ENCODE measurements at places on chromosomes 5 and 9. TPM values are rescaled to one million over a fixed set of nuclear protein-coding genes. Genes with fewer than 3 reads are reported as not detected.

The GPR151 gene
- total RNA-seq = not detected

The TMEM252 gene
- total RNA-seq = not detected

The FOXD4L4 gene
- 0.14 TPM for total RNA-seq

The CYLC2 gene
- not detected for total RNA-seq

The SLC27A4 gene
- 68.4 TPM for total RNA-seq

- no peak for DNase-seq
These were observed 25.7 kb downstream of the SLC12A7 start for GRCh38 chr5:1086137-1086536.

- DNase-seq = no peak
These were observed 22.3 kb upstream of the HMCN2 start for GRCh38 chr9:130243015-130243881.

GRCh38 chr5:80990527-80990926 lies 30.4 kb downstream of the RASGRF2 start:
- DNase-seq = peak; percentile 27

DNA sequence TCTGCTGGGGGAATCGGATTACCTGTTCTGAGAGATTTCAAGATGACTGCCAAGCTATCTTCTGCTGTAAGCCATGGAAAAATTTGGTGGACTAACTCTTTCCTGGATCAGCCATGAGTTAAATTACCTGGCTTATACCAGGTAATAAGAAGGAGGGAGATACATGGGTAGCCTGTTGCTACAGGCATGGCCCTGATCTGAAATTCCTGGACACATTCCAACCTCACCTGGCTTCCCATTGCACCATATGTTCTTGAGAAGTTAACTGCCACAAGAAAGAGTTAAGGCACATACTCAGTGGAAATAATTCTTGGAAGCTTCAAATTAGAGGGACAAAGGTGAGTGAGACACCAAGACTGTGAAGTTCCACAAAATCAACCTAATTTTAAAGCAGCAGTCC lies 371.3 kb downstream of the ACTL7B start:
- no peak for DNase-seq

- no peak for DNase-seq
These were observed 164.9 kb upstream of the SEMA6A start for GRCh38 chr5:116739571-116739970.

DNA sequence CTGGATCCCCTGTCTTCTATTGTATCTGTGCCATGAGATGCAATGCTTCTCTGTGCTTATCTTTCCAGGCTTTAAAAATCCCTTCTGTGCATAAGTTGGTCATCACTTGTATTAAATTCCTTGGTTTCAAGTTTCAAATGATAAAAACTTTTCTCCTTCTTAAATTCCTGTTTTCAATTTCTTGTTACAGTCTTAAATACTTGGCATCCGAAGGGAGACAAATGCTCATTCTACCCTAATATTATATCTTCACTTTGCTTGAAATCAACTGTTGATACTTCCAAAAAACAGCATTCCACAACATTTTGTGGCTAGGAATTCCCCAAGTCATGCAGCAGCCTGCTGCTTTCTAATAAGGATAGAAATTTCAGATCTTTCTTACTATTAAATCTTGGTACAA lies 413.2 kb upstream of the ACTBL2 start:
- DNase-seq = no peak

GRCh38 chr5:64685866-64686265 lies 4.4 kb upstream of the SHISAL2B start:
- DNase-seq = no peak

DNA sequence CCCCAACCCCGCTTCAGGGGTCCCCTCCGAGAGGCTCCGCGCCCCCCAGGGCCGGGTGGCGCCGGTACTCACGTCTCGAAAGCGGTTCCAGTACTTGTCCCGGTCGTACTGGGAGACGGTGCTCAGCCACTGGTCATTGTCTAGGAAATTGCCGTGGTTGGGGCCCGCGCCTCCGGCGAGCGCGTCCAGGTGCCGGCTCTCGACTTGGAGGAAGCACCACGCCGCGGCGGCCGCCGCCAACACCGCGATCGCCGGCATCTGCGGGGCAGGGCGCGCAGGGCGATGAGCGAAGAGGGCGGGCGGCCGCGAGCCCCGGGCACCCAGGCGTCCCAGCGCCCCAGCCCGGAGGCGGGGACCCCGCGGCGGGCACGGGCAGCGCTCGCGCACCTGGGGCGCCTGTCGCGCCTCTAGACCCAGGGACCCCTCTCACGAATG lies 808 bp downstream of the SPOCK1 start:
- DNase-seq = no peak

DNA sequence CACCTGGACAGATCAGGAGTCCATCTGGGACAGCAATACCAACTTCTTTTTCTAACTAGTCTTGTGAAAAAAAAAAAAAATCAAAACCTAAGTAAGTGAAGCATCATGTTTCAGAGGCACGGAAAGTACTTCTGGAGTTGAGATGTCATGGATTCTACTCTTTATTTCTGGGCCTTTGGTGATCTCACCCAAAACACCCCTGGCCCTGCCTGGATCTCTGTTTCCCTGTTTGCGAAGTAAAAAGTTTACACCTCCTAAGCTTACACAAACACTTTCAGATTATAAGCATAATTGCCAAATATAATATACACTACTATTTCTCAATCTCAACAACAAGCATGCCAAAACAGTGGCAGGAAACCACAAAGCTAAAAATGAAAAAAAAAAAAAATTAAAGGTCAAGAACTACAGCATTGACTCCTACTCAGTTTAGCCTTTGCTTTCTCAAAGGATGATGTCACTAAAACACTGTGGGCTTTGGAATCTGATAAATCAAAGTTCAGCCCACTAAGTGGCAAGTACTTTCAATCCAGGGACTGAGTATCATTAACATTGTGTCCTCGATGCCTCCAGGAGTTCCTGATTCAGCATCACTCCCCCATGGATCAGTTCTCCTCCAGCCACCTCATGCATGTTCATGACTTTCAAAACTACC lies 291.9 kb downstream of the NFIB start:
- DNase-seq = peak; percentile 36

GRCh38 chr9:133942206-133942975 lies 49.7 kb downstream of the VAV2 start:
- no peak for DNase-seq

DNA sequence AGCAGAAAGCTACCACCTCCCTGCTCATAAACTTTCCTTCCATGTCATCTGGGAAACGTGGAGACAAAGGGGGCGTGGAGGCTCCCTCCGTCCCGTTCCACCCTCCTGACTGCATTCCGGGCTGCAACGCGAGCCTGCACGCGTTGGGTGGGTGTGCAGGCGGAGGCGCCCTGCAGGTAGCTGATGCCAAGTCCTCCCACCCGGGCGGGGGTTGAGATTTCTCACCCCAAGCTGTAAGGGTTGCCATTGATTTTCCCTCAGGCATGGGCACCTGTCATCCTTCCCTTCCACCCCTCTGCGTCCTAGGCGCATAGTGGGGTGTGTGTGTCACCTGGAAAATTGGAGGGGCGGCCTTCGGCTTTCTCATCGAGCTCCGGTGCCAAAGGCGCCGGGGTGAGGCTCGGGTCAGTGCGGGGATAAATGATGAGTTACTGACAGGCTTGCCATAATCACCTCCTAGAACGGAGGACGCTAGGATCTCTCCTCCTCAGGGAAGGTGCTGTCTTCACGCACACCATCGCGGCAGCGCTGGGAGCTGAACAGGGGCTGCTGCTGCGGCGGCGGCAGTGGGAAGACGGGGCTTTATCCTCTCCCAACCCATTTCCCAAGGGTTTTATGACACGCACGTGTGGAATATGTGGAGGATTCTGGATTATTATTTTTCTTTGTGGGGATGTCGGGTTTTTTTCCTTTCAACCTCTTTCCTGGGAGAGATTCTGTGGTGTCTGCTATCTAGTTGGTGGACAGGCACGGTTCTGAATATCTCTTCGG lies 973 bp downstream of the PLPPR1 start:
- DNase-seq = peak; percentile 28

DNA sequence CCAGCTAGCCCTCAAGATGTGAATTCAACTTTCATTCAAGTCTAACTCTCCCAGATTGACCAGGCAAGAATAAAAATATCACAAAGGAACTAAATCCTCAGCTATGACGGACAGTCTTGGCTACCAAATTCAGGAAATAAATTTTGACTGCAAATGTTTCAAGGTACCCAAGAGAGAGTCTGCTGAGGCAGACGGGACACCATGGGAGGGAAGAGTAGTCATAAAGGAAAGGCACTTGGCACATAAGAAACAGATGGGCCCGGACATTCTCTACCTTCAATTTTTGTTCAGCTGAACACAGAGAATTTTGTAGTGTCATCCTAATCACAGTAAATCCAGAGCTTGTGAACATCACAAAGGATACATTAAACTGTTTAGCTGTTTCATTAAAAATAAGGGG lies 390.0 kb downstream of the DTWD2 start:
- DNase-seq = no peak

DNA sequence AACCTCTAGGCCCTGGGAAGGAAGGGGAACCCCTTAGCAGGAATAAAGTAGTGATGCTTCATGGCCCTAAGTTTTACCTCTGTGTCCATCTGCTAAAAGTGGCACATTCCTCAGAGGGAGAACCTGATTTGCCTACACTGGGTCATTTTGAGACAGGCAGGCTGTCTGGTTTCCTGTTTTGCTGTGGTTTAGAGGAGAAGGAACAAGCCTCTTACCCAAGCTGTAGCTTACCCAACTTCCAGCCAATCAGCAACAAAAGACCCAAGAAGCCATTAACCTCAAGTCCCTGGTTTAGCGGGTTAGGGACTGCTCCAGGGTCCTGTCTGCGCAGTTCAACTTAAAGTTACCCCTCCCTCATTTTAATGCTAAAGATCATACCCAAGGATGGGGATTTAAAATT lies 411.0 kb downstream of the MAT2B start:
- DNase-seq = peak; percentile 11

DNA sequence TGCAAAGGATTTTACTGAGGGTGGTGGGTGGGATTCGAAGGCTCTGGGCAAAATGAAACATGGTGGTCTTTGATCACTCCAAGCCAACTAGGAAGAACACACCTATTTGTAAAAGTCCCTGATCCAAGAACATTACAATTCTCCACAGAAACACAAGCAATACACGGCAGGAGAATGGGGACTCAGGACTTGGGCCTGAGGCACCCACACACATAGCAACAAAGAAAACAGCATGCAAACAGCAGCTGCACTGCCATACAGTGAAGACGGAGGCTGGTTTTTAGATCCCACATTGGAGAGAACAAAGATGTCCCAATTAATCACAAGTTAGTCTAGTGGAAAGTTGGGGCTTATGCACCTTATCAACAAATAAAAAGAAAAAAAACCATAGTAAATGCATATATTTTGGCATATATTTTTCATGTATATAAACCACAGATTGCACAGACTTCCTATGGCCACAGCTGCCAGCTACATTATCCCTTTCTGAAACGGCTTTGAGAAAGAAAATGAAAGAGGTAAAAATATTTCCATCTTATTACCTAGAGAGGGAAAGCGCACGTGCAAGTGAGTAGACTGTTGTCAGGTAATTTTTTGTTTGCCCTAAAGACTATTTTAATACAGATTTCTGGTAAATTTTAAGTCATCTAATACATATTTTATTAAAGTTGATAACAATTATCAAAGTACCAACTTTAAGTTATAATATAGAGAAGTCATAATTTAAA lies 410.9 kb downstream of the BNC2 start:
- no peak for DNase-seq

DNA sequence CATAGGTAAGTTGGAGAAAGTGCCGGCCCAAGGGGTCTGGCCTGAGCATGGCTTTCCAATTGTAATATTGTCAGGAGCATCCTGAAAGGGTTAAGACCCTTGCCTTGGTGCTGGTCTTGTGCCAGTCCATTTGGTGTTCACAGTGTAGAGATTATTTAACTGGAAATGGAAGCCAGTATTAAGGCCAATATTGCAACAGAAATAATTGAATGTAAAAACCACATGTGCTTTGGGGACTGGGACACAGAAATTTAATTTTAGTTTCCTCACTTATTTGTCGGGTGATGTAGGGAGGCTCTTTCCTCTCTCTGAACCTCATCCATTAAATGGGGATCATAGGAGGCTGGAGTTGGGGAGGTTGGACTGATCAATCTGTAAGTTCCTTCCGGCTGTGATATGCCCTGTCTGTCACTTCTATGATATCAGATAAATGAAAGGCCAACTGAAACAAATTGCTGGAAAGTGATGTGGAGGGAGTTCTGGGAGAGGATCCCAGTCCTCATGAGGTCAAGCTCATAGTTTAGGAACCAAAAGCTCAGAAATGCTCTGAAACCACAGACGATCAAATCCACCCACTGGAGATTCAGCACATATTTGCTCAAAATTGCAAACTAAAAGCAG lies 54.8 kb upstream of the COL15A1 start:
- DNase-seq = no peak

DNA sequence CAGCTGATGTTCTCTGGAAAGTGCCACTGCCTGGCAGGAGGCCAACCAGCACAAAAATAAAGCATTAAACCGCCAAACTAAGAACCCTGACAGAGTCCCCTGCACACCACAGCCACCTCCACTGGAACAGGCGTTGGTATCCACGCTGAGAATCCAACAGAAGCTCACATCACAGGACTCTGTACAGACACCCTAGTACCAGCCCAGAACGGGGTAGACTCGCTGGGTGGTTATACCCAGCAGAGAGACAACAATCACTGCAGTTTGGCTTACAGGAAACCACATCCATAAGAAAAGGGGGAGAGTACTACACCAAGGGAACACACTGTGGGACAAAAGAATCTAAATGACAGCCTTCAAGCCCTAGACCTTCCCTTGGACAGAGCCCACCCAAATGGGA lies 15.0 kb upstream of the POU5F2 start:
- DNase-seq = no peak

Measured in HT1080 (cell line).